ENCODE measurements at places on chromosomes 7 and 10.

DNA sequence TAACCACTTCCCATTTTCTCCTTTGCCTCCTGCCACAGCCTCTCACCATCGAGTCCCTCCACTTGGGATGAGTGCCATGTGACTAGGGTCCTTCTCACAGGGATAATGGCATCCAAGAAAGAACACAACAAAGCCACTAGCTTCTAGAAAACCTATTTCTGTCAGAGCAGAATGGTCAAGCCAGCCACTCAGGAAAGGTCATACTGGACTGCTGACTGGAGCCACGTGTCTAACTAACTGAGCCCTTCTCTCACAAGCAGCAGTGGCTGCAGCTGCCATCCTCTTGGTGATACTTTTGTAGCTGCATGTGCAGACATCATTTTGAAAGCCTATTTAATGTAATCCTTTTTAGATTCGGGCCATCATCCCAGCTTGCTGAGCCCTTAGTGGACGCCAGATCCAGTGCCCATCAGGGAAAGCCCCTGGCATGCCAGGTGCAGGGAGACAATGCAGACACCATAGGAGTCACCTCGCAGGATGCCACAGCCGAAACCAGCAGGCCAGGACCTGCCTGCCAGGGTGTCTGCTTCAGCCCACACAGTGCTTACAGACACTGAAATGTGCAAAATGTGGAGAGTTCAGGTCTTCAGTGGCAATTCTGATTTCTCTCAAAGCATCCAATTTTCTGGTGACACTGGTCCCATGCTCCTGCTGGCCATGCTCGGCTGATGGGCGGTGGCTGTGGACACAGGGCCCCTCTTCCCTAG is 98.3 kb upstream of the DDC start:
- H3K4me1 ChIP-seq = peaks cover 100% of the 10 kb centered on the region
- no peak overlapping the region for H3K4me3 ChIP-seq
- H3K27ac ChIP-seq = peak overlapping the region; percentile 49
- no peak for DNase-seq
- no peaks in the 10 kb centered on the region for H3K36me3 ChIP-seq

DNA sequence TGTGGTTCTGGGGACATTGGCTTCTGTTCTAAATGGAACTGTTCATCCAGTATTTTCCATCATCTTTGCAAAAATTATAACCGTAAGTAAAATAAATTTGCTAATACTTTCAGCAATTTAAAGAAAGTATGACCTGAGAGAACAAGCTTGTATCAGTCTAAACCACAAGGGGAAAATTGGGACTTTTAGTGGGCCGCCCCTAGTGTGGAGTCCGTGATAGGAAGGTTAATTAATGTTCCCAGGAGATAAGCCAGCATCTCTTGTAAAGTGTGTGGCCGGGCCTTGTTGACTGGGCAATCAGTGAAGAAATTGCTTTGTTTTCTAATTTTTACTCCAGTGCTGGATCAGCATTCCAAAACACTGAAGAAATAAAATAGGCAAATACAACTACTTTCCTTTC is 83.0 kb downstream of the ABCB5 start:
- no peaks in the 10 kb centered on the region for H3K36me3 ChIP-seq
- no peak overlapping the region for H3K4me3 ChIP-seq
- DNase-seq = no peak
- H3K27ac ChIP-seq = no peak overlapping the region

- H3K4me1 ChIP-seq = peaks cover 30% of the 10 kb centered on the region
- H3K27ac ChIP-seq = peak overlapping the region; percentile 15
- no peaks in the 10 kb centered on the region for H3K27me3 ChIP-seq
Observed at GRCh38 chr10:70350501-70350900, 31.9 kb downstream of the LRRC20 start.

DNA sequence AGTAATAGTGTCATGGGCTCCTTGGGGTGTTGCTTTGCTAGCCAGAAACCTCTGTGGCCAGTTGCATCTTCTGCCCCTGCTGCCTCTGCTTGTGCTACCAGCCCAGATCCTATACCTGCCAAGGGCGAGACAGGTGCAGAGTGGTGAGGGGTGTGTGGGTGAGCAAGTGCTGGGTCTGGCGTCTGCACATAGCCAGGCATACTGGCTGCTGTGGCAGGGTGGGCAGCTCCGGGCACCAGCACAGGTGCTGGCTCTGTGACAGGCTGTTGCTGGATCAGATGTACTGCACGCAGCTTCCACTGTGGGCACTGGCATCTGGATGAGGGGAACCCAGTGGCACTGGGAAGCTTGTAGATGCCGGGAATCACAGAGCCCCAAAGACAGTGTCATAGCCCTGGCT is 148.4 kb downstream of the NXPH1 start:
- no peaks in the 10 kb centered on the region for H3K36me3 ChIP-seq
- H3K27me3 ChIP-seq = no peaks in the 10 kb centered on the region
- H3K27ac ChIP-seq = no peak overlapping the region
- no peak overlapping the region for H3K4me3 ChIP-seq

GRCh38 chr7:11749629-11750028 is 82.4 kb downstream of the THSD7A start:
- H3K27ac ChIP-seq = no peak overlapping the region
- no peaks in the 10 kb centered on the region for H3K36me3 ChIP-seq
- DNase-seq = no peak
- H3K4me1 ChIP-seq = no peaks in the 10 kb centered on the region
- no peak overlapping the region for H3K4me3 ChIP-seq

GRCh38 chr10:77498210-77498609 is 139.4 kb downstream of the KCNMA1 start:
- no peak overlapping the region for H3K4me3 ChIP-seq
- H3K36me3 ChIP-seq = no peaks in the 10 kb centered on the region
- no peak for DNase-seq
- no peak overlapping the region for H3K27ac ChIP-seq

DNA sequence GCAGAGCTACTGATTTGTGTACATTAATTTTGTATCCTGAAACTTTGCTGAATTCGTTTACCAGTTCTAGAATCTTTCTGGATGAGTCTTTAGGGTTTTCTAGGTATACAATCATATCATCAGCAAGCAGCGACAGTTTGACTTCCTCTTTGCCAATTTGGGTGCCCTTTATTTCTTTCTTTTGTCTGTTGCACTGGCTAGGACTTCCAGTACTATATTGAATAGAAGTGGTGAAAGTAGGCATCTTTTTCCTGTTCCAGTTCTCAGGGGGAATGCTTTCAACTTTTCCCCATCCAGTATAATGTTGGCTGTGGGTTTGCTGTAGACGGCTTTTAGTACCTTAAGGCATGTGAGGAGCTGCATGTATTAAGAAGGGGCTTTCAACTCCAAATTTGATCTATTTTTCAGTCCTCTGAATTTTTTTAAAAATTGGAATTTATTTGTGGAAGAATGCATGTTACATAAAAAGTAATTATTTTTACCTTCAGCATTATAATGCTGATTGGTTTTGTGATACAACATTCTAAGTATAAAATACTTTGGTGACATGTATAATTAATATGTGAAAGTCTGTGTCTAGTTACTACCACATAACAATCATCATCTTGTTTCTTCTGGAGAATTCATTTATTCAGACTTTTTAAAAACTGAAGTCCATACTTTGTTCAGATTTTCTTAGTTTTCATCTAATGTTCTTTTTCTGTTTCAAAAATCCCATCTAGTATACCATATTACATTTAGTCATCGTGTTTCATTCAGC is 49.6 kb downstream of the CPED1 start:
- H3K4me1 ChIP-seq = peaks cover 44% of the 10 kb centered on the region
- DNase-seq = no peak
- H3K27ac ChIP-seq = peak overlapping the region; percentile 32
- no peaks in the 10 kb centered on the region for H3K27me3 ChIP-seq

- H3K36me3 ChIP-seq = no peaks in the 10 kb centered on the region
- H3K4me1 ChIP-seq = peaks cover 6% of the 10 kb centered on the region
- DNase-seq = no peak
- H3K4me3 ChIP-seq = no peak overlapping the region
- peaks cover 96% of the 10 kb centered on the region for H3K27me3 ChIP-seq
Observed at GRCh38 chr7:50308203-50308531, 3.7 kb downstream of the IKZF1 start.
